ENCODE measurements at places on chromosomes 7 and 10. TPM values are rescaled to one million over a fixed set of nuclear protein-coding genes. Genes with fewer than 3 reads are reported as not detected.

DNA sequence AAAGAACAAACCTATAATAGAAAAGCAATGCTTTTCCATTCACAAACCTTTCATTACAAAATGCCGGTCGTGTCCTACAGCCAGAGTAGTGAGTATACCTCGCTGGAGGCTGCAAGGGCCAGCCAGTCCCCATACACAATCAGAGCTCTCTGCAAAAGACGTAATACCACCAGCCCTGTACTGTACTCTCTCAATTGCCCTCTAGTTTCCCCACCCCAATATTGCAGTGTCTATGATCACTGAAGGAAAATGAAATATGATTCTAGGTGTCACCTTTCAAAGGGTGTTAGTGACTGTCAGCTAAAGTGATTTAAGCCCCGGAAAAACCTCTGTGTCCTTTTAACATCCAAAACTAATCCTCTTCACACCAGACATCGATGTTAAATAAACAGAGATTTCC is 24.8 kb downstream of the PLXNA4 start:
- DNase-seq, result no peak

DNA sequence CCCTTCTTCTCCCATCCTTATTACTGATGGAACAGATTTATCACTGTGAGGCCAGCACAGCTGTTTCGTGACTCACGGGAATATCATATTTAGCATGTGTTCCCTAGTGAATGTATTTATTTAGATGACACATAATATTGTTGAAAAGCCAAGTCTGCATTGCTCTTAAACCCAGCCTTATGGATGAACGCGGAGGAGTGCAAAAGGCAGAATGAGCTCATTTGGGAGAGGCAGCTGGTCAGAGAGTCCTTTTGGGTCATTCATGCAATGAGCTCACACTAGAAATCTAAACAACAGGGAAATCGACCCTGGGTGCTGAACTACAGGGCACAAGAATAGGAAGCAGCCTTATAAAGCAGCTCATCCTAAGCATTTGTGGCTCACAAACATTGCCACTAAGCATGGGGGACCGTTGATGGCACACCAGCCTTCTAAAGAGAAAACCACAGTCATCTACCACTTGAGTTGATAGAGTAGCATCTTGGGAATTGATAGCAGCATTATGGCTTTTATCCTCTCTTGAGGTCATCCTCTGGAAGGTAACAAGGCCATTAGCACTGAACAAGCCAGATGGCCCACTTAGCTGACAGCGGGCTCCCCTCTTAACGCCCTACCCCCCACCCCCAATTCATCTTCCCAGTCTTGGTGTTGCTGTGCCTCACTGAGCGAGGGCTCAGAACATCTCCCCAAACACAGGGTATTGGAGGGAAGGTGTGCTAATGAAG is 32.9 kb upstream of the SDK1 start:
- peak; percentile 71 for DNase-seq

DNA sequence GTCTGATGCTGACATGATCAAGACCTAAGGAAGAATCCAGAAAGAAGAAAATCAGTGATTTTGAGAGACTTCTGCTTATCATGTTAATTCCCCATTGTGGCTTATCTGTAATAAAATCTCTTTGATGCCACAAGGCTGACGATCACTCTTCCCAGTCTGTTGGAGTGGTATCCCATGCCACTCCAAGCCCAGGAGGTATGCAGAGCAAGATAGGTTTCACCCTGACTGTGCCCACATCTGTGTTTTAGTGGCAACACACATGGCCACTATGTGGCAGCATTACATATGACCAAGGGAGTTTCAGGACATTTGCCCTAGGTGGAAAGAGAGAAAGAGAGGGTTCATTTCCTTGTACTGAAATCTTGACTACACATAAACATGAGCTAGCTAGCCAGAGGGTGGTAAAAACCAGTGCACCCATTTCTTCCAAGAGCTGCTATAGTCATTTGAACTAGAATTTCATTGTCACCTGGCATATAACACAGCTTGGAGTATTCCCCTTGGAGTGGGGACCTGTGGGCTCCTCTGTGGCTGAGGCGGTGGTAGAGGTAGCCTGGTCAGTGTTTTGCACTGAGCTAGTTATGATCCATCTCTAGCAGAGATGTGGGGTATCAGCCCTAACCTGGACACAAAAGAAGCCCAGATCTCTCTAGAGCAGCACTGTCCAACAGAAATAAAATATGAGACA is 20.8 kb downstream of the LAMB4 start:
- DNase-seq, result no peak

DNA sequence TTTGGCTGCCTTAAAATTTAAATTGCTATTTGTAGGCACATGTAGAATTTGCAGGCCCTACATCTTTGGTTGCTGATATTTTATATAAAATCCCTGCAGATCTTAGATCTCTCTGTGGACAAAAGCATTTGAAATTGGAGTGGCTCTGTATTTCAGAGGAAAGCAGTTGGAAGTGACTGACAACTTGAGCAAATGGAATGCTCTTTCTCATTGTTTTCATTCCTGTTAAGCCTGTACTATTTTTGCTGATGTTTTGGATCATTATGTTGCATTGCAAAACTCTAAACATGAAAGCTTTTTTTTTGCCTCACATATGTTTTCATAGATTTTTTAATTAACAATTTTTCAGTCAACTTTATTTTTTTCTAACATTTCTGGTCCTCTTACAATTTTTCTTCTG is 251.2 kb upstream of the MDFIC start:
- DNase-seq, result no peak

Gene ANXA8L1
- total RNA-seq, result 1.0 TPM

- no peak for DNase-seq
These were observed 20.5 kb downstream of the TLL2 start for GRCh38 chr10:96493254-96493653.

Gene HTR5A
- not detected for total RNA-seq

GRCh38 chr7:107638594-107638993 is 22.0 kb upstream of the SLC26A4 start:
- no peak for DNase-seq

Gene FRMD4A
- total RNA-seq, result 28.2 TPM

GRCh38 chr7:142356166-142356565 is 98.3 kb upstream of the PRSS58 start:
- DNase-seq, result no peak

DNA sequence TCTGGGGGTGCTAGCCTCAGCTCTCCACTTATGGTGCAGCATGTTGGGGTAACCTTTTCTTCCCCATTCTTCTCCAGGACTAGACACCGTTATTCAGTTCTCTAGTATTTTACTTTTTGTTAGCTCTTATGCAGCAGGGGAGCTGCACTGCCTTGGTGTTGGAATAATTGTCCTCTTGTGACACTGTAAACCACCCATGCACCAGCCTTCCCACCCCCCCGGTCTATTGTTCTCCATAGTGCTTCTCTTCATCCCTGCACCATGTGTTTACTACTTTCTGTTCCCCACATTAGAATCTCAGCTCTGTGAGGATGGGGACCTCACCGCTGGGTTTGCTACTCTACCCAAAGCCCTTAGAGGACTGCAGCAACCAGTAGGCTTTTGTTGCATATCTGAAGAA is 230.7 kb downstream of the RPS24 start:
- no peak for DNase-seq

- DNase-seq, result no peak
These were observed 84.0 kb downstream of the GRK5 start for GRCh38 chr10:119291223-119291900.

- DNase-seq, result no peak
These were observed 735.5 kb upstream of the AUTS2 start for GRCh38 chr7:68862736-68863135.

DNA sequence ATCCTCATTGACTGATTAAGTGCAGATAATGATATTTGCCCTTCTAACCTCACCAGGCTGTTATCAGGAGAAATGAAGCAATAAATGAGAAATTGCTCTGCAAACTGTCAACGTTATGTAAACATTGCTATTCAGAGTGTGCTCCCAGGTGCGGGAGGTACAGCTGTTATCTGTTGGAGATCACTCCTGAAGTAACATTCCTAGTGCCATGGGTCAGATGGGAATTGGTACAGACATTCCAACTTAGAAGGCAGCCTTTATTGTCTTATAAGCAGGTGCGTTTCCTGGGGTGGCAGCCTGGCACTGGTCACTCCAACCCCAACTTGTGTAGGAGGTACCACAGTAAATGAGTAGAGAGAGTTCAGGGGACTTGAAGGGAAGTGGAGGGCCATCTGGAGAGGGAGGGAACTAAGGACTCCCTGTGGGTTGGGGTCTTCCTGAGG is 36.8 kb downstream of the HK1 start:
- DNase-seq, result no peak

GRCh38 chr10:13120786-13121499 is 21.0 kb downstream of the OPTN start:
- DNase-seq, result no peak

Gene GNAT3
- total RNA-seq, result not detected

GRCh38 chr7:93894426-93894825 is 3.9 kb upstream of the TFPI2 start:
- no peak for DNase-seq

- DNase-seq, result no peak
These were observed 192.5 kb upstream of the POT1 start for GRCh38 chr7:125122173-125122572.

Gene SLC26A3
- not detected for total RNA-seq

- DNase-seq, result no peak
These were observed 126.1 kb upstream of the AGR3 start for GRCh38 chr7:17007841-17008240.

Gene WDR86
- 19.6 TPM for total RNA-seq

Gene MRLN
- total RNA-seq, result not detected

GRCh38 chr10:44703241-44704155 is 207.6 kb upstream of the TMEM72 start:
- no peak for DNase-seq

DNA sequence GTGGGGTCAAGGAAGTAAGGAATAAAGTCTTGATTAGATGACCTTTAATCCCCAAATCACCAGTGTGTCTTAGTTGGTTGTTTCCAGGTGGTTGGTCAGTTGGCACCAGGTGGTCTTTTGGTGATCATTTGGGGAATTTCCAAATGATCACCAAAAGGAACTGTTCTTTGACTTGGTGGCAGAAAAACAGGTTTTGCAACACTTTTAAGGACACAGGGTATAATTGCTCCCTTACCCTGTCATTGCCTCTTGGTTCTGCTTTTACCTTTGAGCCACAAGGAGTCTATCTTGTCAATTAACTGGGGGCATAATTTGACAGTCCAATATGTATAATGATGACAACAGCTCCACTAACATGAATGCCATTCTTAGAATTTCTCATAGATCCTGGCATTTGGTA is 104.2 kb downstream of the ADK start:
- DNase-seq, result no peak

Gene HECW1
- total RNA-seq, result 0.46 TPM

Gene ARMC3
- 0.34 TPM for total RNA-seq

DNA sequence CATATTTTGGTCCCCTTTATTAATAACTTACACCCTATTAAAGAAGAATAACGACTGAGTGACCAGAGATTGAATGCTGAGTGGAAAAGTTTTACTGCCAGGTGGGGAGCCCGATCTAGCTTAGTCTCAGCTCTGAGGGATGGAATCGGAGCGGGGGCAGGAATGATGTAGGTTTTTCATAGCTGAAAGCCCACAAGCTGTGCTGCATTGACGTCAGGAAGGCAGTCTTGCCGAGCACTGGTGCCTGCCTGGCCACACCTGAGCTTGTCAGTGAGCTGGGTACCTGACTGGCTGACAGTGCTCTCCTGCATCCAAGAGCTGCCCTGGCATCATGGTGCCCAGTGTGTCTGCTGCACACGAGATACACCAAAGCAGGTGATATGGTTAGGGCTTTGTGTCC is 34.8 kb downstream of the GRK5 start:
- no peak for DNase-seq

DNA sequence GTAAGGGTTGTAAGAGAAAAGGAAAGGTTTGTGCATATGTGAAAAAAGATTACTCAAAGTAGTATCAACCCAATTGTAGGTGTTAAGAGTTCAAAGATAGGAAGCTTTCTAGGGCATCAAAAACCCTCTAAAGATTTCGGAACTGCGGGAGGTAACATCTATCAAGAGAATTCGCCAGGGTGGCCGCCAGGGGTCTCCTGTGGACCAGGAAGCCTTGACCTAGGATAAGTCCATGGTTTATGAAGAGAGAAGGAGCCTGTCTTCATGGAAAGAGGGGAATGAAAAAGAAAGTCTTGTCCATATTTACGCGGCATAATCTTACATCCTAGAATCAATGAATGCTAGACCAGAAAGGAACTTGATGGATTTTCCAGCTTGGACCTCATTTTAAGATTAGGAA is 140.7 kb upstream of the CALCR start:
- no peak for DNase-seq

GRCh38 chr10:122504610-122504950 is 43.2 kb downstream of the HTRA1 start:
- DNase-seq, result peak; percentile 70

GRCh38 chr10:49309691-49310411 is 10.9 kb downstream of the C10orf71 start:
- DNase-seq, result no peak

- no peak for DNase-seq
These were observed 1071.5 kb upstream of the C7orf33 start for GRCh38 chr7:147519062-147519461.

- no peak for DNase-seq
These were observed 1.1 kb downstream of the EPHB6 start for GRCh38 chr7:142855756-142856564.

Gene ZNF736
- 9.3 TPM for total RNA-seq

Gene ELFN1
- 0.71 TPM for total RNA-seq

Gene CCL24
- total RNA-seq, result not detected

DNA sequence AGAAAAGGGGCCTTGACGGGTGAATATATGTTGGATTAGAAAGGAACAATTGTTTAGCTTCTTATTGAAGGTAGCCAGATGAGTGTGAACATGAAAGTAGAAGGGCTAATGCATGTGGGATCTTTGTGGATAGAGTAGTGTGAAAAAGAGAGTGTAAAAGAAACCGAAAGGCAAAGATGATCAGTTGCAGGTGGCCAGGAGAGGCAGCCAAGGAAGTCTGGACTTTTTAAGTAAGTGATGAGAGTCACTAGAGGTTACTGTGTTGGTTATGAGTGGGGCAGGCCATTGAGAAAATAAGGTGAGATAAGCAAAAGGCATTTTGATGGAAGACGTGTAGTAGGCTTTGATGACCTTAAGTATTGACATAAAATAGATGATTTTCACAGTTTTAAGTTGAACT is 64.7 kb upstream of the ETV1 start:
- no peak for DNase-seq

Gene KIFBP
- total RNA-seq, result 34.1 TPM

GRCh38 chr10:34102237-34102673 is 712.8 kb downstream of the PARD3 start:
- no peak for DNase-seq

Gene FFAR4
- not detected for total RNA-seq

- DNase-seq, result no peak
These were observed 11.8 kb downstream of the EPHA1 start for GRCh38 chr7:143396625-143397556.

DNA sequence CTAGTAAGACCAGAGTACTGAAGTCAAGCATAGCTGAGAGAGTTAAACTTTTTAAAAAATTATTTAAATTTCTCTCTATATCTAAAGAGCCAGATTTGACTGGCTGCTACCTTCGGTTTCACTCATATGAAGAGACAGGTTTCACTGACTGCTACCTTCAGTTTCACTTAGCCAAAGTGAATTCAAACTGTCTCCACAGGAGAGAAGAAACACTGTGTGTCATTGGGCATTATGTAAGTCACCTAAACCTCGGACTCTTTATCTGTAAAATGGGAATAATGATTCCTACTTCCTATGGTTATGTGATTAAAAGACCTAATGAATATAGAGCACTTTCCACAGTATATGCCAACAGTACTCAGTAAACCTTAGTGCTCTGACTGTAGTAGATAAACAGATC is 41.6 kb upstream of the MET start:
- no peak for DNase-seq

- DNase-seq, result no peak
These were observed 115.9 kb downstream of the MICU1 start for GRCh38 chr10:72509941-72510340.
